ENCODE measurements at places on chromosomes 1 and 21. TPM values are rescaled to one million over a fixed set of nuclear protein-coding genes. Genes with fewer than 3 reads are reported as not detected.

The RGS4 gene
- total RNA-seq: 12.0 TPM

The ZNF683 gene
- total RNA-seq: not detected

The CROCC gene
- total RNA-seq: 15.5 TPM

The CHIA gene
- total RNA-seq: not detected

The NMNAT2 gene
- total RNA-seq: 0.32 TPM

The PYCR2 gene
- 26.7 TPM for total RNA-seq

The TRPM2 gene
- 0.76 TPM for total RNA-seq

The PLK3 gene
- 36.3 TPM for total RNA-seq
